ENCODE measurements at places on chromosomes 2 and 18.

DNA sequence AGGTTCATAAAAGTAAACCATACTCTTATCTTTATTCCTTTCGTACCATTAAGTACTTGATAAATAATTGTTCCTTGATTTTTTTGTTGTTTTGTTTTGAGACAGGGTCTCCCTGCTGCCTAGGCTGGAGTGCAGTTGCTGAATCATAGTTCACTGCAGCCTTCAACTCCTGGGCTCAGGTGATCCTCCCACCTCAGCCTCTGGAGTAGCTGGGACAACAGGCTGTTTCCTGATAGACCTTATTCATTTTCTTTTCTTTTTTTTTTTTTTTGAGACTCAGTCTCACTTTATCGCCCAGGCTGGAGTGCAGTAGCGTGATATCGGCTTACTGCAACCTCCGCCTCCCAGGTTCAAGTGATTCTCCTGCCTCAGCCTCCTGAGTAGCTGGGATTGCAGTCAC is 5.5 kb downstream of the KCNG3 start:
- DNase-seq: no peak

- DNase-seq: no peak
Observed at GRCh38 chr2:239337877-239338484, 62.8 kb downstream of the HDAC4 start.

GRCh38 chr18:35026407-35027061 is 14.7 kb upstream of the MAPRE2 start:
- DNase-seq: no peak

DNA sequence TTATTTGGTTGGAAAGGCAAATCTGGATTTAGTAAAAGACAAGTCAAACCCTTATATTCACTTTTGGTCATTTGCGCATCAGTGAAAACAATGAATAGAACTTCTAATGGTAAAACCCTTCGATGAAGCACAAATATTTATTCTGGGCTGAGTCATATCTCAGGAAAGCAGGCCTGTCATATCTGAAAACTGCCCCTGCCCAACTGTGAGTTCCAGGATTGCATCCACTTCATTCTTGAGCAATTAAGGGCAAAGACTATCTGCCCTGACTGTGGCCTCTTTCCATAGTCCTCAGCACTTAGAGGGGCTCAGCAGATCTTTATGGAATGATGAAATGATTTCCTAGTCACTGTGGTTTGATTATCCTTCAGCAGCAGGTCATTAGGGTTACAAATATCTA is 795.2 kb upstream of the ID2 start:
- no peak for DNase-seq

GRCh38 chr2:35784777-35785176 is 570.8 kb upstream of the CRIM1 start:
- no peak for DNase-seq

DNA sequence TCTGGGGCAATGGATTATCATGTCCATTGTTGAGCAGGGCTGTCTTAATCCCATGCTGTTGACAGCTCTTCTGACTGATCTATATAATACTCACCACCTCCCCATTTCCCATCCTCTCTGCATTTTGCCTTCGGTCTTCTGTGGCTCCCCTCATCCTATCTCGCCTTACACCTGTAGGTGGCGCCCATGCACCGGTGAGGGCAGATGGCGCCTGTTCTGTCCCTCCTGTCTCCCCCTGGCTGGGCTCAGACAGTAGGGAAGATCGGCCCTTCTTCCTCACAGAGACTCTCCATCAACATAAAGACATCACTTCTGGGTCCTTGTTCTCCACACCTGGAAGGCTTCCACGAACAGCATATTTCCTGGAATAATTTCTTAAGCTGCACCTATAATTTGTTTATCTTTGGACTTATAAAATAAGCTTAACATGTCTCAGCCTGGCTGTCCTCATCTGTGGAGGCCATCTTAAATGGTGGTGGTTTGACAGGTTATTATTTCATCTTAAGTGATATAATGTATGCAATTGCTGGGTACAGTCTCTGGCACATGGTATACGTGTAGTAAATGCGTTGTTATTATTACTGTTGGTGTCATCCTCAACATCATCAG is 10.9 kb upstream of the CDH20 start:
- DNase-seq: no peak

- no peak for DNase-seq
Observed at GRCh38 chr2:37570773-37571586, 100.5 kb downstream of the CDC42EP3 start.

GRCh38 chr2:216083464-216084281 is 2.0 kb downstream of the TMEM169 start:
- DNase-seq: no peak

GRCh38 chr18:58302811-58303210 is 258.8 kb downstream of the NEDD4L start:
- no peak for DNase-seq

- no peak for DNase-seq
Observed at GRCh38 chr18:55907453-55908175, 319.6 kb upstream of the TCF4 start.

DNA sequence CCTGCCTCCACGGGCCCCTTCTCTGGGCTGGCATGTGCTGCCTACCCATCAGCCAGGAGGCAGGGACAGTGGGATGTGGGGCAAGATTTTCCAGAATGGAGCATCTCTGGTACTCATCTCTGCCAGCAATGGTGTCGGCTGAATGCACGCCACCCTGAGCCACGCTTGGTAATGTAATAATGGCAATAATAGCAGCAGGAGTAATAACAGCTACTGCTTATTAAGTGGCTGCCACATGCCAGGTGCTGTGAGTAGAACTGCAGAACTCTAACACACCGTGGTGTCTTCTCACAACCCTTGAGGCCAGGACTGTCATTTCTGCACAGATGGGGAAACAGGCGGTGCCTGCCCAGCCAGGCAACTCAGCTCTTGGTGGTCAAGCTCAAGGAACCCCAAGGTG is 113.6 kb downstream of the CELF4 start:
- no peak for DNase-seq
